Activated CD8-positive, alpha-beta memory T cell treated with anti-CD3 and anti-CD28 coated beads for 48 hours (primary cell): ENCODE measurements at places on chromosomes 3 and 15.

- no peak for DNase-seq
Measured at GRCh38 chr3:46985588-46985987, 6.1 kb downstream of the NBEAL2 start.

GRCh38 chr15:101313041-101313761, 18.2 kb upstream of the SNRPA1 start:
- DNase-seq: no peak

- DNase-seq: no peak
Measured at GRCh38 chr3:113952921-113953320, 5.1 kb downstream of the ZDHHC23 start.

DNA sequence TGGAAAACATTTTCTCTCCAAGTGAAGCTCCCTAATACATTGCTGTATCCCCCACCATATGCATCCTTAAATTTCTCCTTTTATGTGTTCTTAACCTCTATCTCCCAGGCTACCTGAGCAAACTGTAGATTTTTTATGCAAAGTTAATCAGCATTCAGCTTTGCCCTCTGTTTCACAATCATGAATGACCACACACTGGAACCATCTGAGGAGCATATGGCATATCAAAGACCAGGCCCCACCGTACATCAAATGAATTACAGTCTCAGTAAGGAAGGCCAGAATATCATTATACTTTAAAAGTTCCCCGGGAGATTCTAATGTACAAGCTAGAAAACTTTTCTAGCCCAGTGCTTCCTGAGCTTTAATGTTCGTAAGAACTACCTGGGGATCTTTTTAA, 115.5 kb upstream of the NECTIN3 start:
- no peak for DNase-seq

DNA sequence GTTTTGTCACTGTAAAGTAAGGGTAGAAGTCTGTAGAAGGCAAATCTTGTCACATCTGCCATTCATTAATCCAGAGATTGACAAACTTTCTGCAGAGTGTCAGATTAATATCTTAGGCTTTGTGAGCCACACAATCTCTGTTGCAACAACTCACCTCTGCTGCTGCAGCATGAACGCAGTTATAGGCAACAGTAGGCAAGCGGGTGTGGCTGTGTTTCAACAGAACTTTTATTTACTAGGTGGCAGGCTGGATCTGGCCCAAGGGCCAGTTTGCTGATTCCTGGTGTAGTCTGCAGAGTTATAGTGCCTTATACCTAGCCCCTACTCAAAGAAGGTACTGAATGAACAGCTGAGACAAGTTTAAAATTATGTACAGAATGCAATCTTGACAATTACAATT, 396.7 kb downstream of the FOXP1 start:
- no peak for DNase-seq

DNA sequence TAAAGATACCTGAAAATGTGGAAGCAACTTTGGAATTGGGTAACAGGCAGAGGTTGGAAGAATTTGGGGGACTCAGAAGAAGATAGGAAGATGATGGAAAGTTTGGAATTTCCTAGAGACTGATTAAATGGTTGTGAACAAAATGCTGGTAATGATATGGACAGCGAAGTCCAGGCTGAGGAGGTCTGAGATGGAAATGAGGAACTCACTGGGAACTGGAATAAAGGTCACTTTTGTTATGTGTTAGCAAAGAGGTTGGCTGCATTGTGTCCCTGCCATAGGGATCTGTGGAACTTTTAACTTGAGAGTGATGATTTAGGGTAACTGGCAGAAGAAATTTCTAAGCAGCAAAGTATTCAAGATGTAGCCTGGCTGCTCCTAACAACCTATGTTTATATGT, 13.0 kb downstream of the MITF start:
- DNase-seq: no peak

- peak; percentile 48 for DNase-seq
Measured at GRCh38 chr3:170358042-170359010, 811 bp downstream of the SKIL start.

DNA sequence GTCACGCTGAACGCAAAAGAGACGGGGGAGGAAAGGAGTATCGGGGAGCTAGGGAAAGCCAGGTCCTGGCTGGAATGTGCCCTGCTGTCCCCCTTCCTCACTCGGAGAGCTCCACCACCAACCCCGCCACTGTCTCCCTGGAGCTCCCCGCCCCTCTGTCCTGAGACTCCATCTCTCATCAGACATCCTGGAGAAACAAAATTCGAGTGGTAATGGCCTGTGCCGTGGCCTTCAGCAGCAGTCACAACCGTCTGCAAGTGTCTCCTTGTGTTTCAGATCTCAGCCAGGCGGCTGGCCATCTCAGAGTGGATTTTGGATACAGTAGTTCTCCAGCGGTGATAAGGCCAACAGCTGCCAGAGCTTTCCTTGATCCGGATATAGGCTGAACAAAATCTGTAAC, 76.9 kb downstream of the OCA2 start:
- DNase-seq: no peak

GRCh38 chr15:89167267-89168176, 53.9 kb downstream of the RLBP1 start:
- peak; percentile 26 for DNase-seq

DNA sequence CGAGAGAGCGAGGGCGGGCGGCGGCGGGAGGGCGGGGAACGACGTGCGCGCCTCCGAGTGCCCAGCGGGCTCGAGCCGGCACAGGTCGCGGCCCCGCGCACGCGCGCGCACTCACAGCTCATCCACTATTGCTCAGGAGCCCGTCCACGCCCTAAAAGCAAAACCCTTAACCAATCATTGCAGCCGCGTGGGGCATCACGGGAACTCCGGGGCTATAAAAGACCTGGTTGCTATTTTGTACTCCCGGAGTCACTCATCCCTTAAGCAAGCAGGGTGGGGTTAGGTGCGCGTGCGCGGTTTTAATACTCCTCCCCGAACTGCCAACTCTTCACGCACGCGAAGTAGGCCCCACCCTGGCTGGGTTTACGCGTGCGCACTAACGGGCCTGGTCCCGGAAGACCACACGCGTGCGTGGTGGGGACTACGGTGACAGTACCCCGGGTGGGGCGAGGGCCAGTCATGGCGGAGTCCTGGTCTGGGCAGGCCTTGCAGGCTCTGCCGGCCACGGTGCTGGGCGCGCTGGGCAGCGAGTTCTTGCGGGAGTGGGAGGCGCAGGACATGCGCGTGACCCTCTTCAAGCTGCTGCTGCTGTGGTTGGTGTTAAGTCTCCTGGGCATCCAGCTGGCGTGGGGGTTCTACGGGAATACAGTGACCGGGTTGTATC, at the start of the genes RHOA and TCTA:
Gene RHOA (minus strand): TSS at position 9 of the 664 bp plus-strand sequence. CDS start 36,387 bp downstream, outside the sequence.
Gene TCTA (plus strand): TSS at position 456 of the 664 bp plus-strand sequence. CDS start 4 bp downstream, at position 460.
- peak; percentile 97 for DNase-seq

GRCh38 chr3:106809623-106810299, 567.5 kb upstream of the CCDC54 start:
- DNase-seq: no peak

DNA sequence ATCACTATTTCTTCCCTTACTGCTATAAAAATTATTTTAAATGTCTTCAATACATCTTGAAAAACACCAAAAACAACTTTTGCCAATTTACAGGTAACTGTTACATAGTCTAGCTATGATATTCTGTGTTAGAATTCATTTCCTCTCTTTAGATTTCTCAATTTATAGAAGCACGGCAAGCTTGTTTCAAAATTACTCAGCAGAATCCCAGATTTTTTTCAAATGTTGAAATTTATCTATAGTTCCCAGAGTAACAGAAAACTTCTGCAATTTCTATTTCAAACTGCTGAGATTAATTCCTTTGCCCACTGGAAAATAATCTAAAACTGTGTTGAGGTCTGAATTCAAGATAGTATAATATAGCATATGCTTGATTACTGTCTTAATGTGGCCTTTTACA, 41.2 kb downstream of the CCPG1 start:
- no peak for DNase-seq

DNA sequence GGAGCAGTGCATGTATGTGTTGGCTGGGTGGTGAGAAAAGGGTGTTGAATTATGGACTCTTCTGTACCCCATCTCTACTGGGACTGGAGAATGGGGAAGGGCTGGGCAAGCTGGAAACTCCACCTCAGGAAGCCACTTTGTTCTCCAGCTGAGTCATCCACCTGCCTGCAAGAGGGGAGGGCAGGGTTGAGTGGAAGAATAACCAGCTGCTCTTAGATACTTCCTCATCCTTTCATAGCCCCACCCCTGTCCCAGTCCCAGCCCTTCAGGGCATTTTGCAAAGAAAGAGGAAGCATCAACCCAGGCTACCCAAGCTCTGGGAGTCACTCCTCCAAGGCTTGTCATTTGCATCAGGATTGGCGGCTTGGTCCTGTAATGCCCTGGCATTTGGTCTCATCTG, 33.1 kb downstream of the RAB11A start:
- DNase-seq: no peak
